ENCODE measurements at places on chromosomes 11 and 22.

DNA sequence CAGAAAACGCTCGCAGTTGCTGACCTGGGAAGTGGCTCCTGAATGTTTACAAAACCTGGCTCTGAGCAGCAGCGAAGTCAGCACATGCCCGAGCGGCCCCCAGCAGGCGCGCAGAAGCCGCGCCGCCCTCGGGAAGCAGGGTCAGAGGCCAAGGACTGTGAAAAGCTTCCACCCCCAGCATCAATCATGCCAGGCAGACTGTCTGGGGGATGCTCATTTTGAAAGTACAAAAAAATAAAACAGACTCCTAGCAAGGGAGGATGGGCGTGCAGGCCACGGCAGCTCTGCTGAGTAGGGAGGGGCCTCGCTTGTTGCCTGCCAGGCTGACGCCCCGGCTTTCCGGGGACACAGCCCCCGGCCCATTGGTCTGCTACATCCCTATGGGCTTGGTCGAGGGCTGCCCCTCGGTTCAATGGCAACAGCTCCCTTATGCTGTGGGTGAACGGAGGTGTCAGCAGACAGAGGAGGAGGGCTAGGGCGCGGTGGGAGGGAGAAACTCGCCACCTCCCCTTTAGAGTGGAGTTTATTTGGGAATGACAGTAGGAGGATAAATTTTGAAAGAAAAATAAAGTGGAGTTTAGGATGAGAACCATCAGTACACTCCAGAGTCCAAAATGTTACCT lies 37.7 kb upstream of the GNB1L start:
- peaks cover 4% of the 10 kb centered on the region for H3K36me3 ChIP-seq
- DNase-seq = peak; percentile 85
- peaks cover 89% of the 10 kb centered on the region for H3K4me1 ChIP-seq
- H3K27ac ChIP-seq = peak overlapping the region; percentile 100
- H3K4me3 ChIP-seq = no peak overlapping the region

GRCh38 chr11:75240311-75241035 lies at the start of gene TPBGL:
Gene TPBGL (plus strand): TSS chr11:75240774. CDS start chr11:75241050, 276 bp downstream.
- H3K4me1 ChIP-seq = no peaks in the 10 kb centered on the region
- H3K27me3 ChIP-seq = no peaks in the 10 kb centered on the region
- no peak within 1 kb of the TSS for H3K4me3 ChIP-seq
- DNase-seq = no peak
- H3K27ac ChIP-seq = no peak within 1 kb of the TSS

GRCh38 chr22:35053060-35053835 lies 12.7 kb upstream of the ISX start:
- no peak for DNase-seq
- H3K4me1 ChIP-seq = no peaks in the 10 kb centered on the region
- H3K27me3 ChIP-seq = no peaks in the 10 kb centered on the region
- no peak overlapping the region for H3K4me3 ChIP-seq

GRCh38 chr11:68436985-68437926 lies 23.3 kb upstream of the PPP6R3 start:
- no peaks in the 10 kb centered on the region for H3K4me1 ChIP-seq
- DNase-seq = no peak
- no peak overlapping the region for H3K27ac ChIP-seq

DNA sequence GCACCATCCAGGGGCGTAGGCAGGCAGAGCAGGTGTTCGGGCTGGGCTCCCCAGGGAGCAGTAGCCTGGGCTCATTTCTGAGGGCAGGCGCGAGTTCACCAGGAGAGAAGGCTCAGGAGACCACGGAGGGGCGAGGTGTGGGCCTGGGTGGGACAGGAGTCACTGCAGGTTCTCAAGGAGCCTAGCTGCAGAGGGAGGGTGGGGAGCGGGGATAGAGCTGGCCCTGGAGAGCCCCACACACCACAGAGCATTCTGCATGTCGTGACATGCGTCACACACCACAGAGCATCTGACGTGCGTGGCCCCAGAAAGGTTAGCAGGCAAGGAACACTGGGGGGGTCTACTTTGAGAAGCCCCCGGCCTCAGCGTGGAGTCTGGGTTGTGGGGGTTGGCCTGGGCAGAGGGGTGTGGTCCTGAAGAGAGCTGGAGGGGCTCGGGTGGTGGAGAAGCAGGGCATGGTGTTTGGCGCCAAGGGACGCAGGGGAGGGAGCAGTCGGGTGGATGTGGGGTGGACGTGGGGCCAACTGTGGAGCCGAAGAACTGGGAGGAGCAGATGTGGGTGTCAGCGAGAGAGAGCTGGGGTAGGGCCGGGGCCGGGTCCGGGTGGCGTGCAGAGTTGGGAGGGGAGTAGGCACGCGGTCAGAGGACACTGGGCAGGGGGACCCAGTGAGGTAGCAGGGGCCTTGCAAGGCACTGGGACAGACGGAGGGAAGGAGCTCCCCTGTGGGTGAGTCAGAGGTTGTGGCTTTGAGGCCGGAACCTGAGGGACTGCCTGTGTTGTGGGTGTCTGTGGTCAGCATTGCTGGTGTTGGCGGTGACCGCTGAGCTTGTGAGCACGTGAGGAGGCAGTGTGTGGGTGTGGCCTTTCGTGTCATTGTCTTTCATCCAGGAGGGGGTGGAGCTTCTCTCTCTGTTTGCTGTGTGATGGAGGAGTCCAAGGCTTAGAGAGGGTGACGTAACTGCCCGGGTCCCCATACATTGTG lies 25.5 kb downstream of the CTTN start:
- no peaks in the 10 kb centered on the region for H3K27me3 ChIP-seq
- no peak overlapping the region for H3K4me3 ChIP-seq
- H3K4me1 ChIP-seq = no peaks in the 10 kb centered on the region
- no peaks in the 10 kb centered on the region for H3K36me3 ChIP-seq
- H3K27ac ChIP-seq = no peak overlapping the region

- peaks cover 20% of the 10 kb centered on the region for H3K4me1 ChIP-seq
- H3K36me3 ChIP-seq = peaks cover 11% of the 10 kb centered on the region
- peaks cover 3% of the 10 kb centered on the region for H3K27me3 ChIP-seq
- peak within 1 kb of the TSS; percentile 96 for H3K4me3 ChIP-seq
Measured at GRCh38 chr11:125903711-125904659, at the start of gene DDX25. Gene DDX25 (plus strand): TSS chr11:125904508. CDS start chr11:125904518, 10 bp downstream.

- no peak overlapping the region for H3K27ac ChIP-seq
- no peak overlapping the region for H3K4me3 ChIP-seq
- no peaks in the 10 kb centered on the region for H3K4me1 ChIP-seq
- H3K36me3 ChIP-seq = no peaks in the 10 kb centered on the region
- peaks cover 12% of the 10 kb centered on the region for H3K27me3 ChIP-seq
Measured at GRCh38 chr11:86214710-86215109, 29.8 kb upstream of the EED start.

DNA sequence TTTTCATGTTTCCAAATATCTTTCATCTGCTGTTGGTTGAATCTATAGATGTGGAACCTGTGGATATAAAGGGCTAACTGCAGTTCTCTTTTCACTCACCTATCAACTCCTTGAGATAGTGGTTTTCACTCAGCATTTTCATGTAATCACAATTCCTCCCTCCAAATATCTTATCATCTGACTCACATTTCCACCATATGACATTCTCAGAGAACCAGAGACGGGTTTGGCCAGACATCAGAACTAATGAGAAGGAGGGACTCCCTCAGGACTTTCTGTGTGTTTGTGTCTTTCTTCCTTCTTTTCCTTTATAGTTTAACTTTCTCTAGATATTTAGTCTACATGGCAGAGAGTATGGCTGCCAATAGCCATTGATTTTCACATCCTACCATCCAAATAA lies 134.8 kb upstream of the DDI1 start:
- H3K27ac ChIP-seq = no peak overlapping the region
- no peak for DNase-seq
- peaks cover 26% of the 10 kb centered on the region for H3K4me1 ChIP-seq
- H3K36me3 ChIP-seq = no peaks in the 10 kb centered on the region
- H3K4me3 ChIP-seq = no peak overlapping the region
- H3K27me3 ChIP-seq = no peaks in the 10 kb centered on the region

- no peaks in the 10 kb centered on the region for H3K36me3 ChIP-seq
- H3K4me1 ChIP-seq = no peaks in the 10 kb centered on the region
- DNase-seq = no peak
- no peak overlapping the region for H3K4me3 ChIP-seq
Measured at GRCh38 chr11:92384802-92385201, 160.2 kb downstream of the FAT3 start.

DNA sequence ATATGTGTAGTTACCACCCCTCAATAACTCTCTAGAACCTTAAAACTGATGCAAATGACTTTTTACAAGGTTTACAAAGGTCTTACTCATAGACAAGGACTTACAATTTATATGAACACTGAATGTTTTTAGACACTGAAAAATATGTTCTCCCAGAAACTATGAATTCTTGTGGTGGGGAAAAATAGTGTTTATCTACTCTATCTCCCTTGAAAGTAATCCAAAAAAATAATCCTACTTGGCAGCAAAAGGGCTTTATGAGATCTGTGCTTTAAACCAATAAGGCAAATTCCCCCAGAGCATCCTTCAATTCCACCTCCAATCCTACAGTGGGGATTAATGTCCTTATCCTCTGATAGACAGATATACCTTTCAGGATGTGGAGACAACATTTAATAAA lies 1984.1 kb upstream of the RAG2 start:
- no peaks in the 10 kb centered on the region for H3K36me3 ChIP-seq
- no peak overlapping the region for H3K4me3 ChIP-seq

DNA sequence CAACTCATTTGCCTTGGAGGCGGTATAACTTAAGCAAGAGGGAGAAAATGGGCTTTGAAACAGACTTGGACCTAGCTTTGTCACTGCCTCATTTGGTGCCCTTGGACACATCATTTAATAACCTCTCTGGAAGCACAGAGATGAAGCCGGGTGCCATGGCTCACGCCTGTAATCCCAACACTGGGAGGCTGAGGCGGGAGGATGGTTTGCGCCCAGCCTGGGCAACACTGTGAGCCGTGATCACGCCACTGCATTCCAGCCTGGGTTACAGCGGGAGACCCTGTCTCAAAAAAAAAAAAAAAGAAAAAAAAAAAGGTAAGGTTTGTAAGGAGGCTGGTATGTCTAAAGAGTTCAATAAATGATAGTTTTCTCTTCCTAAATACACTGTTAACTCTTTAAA lies 806 bp downstream of the COA4 start:
- no peaks in the 10 kb centered on the region for H3K27me3 ChIP-seq
- peak overlapping the region; percentile 88 for H3K27ac ChIP-seq
- DNase-seq = no peak
- peak overlapping the region; percentile 67 for H3K4me3 ChIP-seq
- H3K36me3 ChIP-seq = peaks cover 45% of the 10 kb centered on the region

DNA sequence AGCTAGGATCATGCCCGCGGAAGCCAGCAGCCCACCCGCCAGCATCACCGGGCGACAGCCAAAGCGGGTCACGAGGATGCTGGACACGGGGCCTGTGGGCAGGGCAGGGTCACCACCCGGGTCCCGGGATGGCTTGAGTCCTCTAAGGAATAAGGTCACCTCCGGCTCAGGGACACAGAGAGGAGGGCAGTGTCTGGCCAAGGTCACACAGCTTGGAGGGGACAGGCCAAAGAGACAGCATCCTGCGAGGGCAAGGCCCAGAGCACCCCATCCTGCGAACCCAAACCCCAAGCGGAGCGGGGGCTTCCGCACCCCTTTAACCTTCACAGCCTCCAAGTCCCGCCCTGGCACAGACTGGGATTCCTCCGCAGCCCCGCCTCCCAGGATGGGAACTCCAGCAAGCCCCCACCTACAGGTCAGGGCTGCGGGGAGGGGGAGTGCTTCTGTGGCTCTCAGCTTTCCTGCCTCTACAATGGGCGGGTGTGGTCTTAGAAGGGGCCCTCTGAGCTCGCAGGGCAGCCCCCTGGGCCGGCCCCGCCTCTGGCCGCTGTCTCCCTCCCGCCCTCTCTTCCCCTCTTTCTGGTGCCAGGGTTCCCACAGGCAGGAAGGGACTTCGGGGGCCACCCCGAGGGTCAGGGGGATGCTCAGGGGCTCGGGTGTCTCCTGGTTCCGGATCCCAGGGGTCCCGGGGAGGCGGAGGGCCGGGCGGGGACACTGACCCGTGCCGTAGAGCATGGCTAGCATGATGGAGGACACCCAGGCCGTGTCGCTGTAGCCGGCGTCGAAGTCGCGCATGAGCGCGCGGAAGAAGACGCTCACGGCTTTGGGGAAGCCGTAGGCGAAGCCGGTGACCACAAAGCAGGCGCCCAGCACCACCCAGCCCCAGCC lies 1.8 kb downstream of the SLC16A8 start:
- no peak overlapping the region for H3K27ac ChIP-seq
- H3K27me3 ChIP-seq = no peaks in the 10 kb centered on the region
